ENCODE measurements at places on chromosomes 11 and 22.
A peak's percentile ranks its signal among the peaks of the same experiment; 100 is the strongest.

DNA sequence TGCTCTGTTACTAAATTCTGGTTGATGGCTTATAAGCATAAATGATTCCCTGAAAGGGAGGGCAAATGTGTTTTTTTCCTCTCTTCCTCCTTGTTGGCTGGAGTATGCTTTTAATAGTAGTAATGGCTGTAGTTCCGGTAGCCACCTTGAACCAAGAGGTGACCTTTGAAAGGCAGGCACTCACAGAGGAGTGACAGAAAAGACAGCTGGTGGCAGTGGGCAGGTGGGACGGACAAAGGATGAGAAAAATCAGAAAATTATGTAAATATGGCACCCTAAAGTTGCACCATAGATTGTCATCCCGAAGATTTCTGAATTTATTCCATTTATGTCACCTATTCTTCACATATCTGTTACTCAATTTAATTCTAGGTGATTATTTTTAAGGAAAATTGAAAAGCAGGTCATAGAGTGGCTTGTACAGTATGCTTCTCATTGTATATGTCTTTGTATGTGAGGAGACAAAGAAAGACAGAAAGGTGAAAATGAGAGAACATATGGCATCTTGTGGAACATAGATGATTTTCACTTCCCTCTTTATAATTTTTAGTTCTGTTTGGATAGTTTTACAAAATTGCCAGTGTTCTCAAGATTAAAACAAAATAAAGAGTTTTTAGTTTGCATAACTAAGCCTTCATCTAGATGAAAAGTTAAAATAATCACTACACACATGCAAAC, 17.0 kb downstream of the CASP12 start:
- no peak for DNase-seq

DNA sequence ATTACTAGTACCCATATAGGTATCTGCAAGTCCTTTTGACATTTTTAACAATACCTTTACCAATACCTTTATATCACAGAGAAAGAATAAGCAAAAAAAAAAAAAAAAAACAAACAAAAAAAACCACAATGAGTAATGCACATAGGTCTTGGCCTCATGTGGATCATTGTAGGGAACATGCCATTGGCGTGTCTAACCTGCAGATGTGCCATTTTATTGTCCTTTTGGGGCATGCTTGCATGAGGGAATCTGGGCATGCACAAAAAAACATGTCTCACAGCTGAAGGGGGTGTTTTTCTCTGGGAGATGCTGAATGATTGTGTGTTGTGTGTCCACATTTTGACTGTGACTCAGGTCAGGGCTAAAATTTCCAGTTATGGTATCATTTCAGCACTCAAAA, 361.6 kb downstream of the GUCY1A2 start:
- no peak for DNase-seq

DNA sequence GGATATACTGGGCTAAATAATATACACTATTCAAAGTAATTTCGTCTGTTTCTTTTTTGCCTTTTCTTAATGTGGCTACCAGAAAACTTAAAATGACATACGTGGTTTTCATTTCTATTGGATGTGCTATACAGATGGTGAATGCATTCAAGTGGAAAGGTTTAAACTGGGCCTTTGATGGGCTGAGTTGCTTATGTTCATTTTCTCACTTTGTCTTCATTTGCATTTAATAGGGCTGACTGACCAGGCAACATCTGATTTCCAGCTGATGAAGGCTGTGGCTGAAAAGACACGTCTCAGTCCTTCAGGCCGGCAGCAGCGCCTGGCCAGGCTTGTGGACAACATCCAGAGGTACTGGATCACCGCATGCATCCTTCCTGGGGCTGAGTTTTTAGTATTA, 27.9 kb downstream of the PIWIL4 start:
- no peak for DNase-seq

DNA sequence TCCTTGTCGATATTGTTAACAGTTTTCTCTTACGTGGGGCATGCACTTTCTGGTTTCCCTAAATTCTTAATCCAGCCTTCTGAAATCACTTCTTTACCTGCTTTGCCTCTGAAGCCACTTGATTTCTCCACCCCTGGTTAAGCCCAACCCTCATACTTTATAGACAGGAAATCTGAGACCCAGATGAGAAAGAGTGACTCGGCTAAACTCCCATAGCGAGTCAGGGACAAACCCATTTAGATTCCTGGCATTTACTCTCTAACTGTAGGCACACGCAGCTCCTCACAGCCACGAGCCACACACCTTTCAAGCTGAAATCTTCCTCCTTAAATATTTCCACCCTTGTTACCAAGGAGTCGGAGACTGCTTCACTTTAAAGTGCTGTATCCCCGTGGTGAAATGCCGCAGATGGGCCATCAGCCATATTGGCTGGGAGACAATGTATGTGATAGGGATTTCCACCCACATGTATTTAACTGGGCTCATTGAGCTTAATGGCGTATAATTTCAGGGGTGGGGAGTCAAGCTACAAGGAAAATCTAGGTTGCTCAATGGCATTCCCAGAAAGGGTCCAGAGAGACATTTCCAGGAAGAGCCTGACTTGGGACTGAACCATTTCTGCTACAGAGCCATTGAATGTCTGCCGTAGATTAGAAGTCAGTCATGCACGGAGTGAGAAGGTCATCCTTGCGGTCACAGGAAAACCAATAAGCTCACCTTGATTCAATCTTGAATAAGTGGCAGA, 49.9 kb upstream of the GRK3 start:
- DNase-seq = no peak

DNA sequence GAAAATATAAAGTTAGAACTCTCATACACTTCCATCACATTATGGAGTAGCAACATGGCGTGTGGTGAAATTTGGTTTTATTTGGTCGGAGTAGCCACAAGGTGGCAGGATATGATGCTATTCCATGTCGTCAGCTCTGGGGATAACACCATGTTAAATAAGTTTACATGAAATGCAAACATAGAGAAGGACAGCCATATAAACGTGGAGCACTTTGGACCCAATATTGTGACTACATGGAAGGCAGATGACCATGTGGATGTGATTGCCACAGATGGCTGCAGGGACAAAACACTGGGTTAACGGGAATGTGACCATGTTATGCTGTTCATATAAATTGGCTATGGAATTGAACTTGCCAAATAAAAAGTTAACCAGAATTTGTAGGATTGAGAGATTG, 21.0 kb downstream of the OR5M11 start:
- no peak for DNase-seq

- peak; percentile 66 for DNase-seq
These were observed 36.2 kb downstream of the LIF start for GRCh38 chr22:30210235-30210909.

GRCh38 chr22:36822581-36822980, 5.7 kb upstream of the PVALB start:
- no peak for DNase-seq

DNA sequence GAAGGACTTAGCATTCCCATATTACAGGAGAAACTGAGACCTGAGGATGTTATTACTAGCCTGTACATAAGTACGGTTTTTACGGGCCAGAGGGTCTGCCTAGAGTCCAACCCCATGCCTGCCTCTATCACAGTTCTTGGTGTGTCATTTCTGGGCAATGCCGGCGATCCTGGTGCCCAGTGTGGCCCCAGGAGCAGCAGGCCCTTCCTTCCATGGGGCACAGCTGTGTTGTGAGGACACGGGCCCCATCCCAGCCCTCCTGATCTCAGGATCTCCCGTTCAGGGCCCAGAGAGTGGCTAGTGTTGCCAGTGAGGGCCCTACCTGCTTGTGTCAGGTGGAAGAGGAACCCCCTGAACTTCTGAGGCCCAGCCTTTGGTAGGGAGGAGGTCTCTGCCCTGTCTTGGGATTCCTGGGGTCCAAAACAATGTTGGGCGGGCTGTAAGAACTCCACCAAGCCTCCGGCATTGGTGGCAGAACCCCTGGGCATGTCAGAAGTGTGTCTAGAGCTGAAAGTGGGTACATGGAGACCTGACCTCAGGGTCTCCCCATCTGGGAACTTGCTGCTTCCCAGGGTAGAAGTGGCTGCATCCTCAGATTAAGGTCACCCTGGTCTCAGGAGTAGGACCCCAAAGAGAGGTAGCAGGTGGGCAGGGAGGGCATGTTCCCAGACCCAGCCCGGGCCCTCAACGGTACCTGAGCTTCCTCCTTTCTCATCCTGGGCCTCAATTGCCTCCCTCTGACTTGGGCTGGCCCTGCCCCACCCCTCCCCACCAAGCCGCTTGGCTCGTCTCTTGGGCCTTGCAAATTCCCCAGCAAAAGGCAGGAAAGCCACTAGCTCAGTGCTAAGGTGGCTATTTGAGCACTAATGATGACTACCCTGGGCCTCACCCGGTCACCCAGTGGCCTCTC, 74.6 kb upstream of the KCNQ1OT1 start:
- no peak for DNase-seq

DNA sequence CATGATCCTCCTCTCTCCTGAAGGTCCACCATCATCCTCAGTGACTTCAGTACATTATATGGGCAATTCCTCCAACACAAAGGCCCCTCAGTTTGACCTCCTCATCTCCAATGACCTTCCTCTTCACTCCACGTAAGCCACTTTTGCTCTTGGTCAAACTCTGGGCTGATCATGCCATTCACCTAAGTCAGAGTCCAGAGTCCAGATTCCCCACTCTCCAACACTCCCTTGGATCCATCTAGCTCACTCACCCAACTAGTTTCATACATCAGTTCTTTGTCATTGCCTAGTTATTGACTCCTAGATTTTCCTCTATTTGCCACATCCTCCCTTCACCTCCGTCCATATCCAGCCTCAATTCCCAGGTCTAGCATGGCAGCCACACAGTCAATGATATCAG, 30.5 kb upstream of the TTC12 start:
- DNase-seq = no peak

- peak; percentile 24 for DNase-seq
These were observed 87.5 kb downstream of the RRM1 start for GRCh38 chr11:4181782-4182721.

DNA sequence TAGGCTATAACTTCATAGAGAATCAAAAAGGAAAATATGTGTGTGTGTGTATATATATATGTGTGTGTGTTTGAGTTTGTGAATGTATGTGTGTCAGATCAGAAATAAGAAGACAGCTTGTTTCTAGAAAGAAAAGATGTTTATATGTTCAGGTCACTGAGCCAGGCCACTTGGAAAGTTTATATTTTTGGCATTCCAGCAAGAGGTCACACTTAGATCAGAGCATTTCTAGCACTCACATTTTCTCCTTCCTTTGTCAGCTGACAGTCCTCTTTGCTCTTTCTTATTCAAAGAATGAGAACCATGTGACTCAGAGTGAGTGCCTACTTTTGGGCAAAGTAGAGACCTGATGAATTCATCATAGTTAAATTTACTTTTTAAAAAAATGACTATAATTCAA, 22.9 kb downstream of the RAB38 start:
- DNase-seq = peak; percentile 91

- no peak for DNase-seq
These were observed 10.5 kb upstream of the MGAT3 start for GRCh38 chr22:39446239-39446721.

DNA sequence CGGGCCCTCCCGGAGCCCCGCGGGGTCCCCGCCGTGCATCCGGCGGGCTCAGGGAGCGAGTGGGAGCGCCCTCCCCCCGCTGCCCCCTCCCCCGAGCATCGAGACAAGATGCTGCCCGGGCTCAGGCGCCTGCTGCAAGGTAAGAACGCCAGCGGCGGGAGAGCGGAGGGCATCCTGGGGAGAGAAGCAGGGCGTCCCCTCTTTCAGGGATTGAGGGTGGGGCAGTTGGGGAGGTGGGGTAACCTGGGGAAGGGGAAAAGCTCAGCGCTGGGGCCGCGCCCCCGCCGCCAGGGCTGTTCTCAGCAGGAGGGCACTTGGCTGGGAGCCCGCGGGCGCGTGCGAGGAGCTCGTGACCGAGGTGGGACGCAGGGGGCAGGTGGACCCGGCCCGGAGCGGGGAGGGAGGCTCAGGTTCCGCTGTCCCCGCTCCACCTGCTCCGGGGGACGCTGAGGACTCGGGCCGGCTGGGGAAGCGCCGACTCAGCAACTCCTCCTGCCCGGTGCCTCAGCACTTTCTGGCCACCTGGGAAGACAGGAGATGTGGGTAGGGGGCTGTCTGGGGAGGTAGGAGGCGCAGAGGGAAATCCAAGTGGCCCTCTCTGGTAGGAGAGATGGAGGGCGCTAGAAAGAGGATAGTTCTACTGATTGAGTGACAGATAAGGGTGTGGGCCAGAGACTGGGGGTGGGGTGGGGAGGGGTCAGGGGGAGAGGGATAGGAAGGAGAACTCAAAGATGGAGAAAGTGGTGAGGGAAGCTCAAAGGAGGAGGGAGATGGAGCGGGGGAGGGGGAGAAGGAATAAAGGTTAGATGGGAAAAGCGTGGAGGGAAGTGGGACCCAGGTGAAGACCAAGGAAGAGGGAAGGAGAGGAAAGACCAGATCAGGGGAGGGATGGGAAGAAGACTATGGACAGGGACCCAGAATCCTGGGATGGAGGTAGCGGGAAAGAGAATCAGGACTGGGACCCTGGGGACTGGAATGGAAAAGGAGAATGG, 726 bp downstream of the RTN4RL2 start:
- no peak for DNase-seq

GRCh38 chr11:67639438-67639859, at the start of gene TBX10:
TSS of gene TBX10 (minus strand) at chr11:67639763. CDS start at chr11:67639472, 291 bp downstream.
- DNase-seq = no peak

Data from foreskin melanocyte (primary cell).